Renal pelvis (tissue), 12 donors: ENCODE measurements at places on chromosomes 5 and 9.

DNA sequence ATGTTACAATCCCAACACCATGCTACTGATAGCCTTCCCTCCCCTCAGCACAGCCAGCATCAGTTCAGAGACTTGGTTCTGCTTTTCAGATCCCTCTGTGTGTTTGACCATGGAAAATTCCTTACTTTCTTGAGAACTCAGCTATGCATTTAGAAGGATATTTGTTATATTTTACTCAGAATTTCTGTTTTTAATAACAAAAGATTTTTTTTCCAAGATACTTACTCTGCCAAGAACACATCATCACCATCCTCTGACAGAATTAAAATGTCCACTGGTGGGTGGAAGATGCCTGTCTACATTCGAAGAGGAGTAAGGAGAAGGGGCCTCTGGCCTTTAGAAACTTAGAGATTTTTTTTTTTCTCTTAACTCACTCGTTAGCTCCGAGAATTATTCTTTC lies 56.1 kb upstream of the CKMT2 start:
- no peak for DNase-seq

DNA sequence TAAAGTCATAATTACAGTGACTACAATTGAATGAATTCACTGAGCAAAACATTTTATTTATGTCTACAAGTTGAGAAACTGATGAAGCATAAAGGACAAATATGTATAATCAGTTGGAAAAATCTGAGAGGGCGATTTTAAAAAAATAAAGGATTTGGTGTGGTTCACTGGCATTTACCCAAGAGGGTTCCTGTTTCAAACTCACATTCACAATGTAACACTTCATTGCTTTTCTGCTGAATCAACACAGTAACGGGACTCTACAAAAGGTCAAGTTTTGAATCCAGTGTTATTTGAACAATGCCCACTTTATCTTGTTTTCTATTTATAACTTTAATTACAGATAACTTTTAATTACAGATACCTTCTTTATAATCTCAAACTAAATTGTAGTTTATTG lies 138.6 kb downstream of the NUDT12 start:
- no peak for DNase-seq

GRCh38 chr9:126735482-126735881 lies 69.4 kb upstream of the ZBTB43 start:
- no peak for DNase-seq

GRCh38 chr5:8997542-8998070 lies 548.3 kb downstream of the SEMA5A start:
- no peak for DNase-seq

GRCh38 chr5:160542840-160543239 lies 121.2 kb downstream of the PTTG1 start:
- no peak for DNase-seq

GRCh38 chr9:103261951-103262350 lies 266.8 kb downstream of the CYLC2 start:
- no peak for DNase-seq

DNA sequence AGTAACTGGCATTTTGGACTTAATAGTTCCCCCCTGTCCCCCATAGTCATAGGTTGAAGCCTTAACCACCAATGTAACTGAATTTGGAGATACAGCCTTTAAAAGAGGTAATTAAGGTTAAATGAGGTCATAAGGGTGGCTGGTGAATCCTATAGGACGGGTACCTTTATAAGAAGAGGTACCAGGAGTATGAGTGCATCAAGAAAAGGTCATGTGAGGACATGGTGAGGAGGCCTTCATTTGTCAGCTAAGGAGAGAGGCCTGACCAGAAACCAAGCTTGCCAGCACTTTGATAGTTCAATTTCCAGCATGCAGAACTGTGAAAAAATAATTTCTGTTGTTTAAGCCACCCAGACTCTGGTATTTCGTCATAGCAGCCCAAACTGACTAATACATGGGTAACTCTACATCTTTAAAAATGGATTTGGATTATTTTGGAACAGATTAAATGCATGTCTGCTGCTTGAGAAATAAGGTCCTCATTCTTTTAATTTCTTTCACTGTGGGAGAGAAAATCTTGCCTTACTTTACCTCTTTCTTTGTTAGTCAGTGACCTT lies 9.7 kb downstream of the RASA1 start:
- no peak for DNase-seq

- DNase-seq: no peak
These were observed 47.8 kb upstream of the CDKN2AIPNL start for GRCh38 chr5:134459491-134459890.

GRCh38 chr5:17157916-17158529 lies 59.4 kb upstream of the BASP1 start:
- DNase-seq: no peak

DNA sequence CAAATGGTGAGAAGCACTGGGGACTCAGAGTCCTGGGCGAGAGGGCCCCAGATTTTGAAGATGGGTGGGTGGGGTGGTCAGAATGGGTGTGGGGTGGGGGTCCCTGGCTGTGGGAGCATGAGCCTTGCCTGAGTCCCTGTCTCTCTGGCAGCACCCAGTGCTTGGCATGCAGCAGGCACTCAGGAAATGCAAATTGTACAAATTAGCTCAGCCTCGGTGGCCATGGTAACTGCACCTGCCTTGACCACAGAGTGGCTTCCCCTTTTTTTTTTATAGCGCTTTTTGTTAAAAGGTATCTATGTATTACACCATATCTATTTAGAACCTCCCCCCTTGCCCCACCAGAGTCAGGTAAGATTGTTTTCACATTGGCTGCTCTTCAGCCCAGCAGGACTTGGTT lies 19.2 kb upstream of the PITX1 start:
- no peak for DNase-seq

DNA sequence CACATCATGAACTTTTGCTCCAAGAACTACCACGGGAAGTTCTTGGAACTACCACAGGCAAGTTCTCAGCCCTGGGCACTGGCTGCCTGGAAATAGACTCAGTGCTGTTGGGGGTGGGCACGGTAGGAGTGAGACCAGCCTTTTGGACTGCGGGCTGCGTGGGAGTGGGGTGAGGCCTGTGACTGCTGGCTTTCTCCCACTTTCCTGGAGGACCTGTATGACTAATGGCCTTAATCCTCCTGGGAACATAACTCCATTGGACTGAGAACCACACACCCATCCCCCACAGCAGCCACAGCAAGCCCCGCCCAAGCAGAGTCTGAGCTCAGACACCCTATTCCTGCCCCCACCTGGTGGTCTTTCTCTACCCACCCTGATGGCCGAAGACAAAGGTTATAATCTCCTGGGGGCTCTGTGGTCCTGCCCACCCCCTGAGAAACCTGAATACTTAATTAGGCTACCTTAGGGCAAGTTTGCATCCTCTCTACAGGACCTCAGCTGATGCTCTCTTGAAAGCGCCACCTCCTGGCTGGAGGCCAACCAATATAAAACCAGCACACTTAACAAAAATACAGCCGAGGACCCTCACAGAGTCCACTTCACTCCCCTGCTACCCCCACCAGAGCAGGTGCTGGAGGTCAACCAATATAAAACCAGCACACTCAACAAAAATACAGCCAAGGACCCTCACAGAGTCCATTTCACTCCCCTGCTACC lies 112.6 kb downstream of the CACNA1B start:
- no peak for DNase-seq

GRCh38 chr5:145826895-145827674 lies 8.1 kb downstream of the PRELID2 start:
- DNase-seq: no peak
